ENCODE measurements at places on chromosomes 7 and 10.

DNA sequence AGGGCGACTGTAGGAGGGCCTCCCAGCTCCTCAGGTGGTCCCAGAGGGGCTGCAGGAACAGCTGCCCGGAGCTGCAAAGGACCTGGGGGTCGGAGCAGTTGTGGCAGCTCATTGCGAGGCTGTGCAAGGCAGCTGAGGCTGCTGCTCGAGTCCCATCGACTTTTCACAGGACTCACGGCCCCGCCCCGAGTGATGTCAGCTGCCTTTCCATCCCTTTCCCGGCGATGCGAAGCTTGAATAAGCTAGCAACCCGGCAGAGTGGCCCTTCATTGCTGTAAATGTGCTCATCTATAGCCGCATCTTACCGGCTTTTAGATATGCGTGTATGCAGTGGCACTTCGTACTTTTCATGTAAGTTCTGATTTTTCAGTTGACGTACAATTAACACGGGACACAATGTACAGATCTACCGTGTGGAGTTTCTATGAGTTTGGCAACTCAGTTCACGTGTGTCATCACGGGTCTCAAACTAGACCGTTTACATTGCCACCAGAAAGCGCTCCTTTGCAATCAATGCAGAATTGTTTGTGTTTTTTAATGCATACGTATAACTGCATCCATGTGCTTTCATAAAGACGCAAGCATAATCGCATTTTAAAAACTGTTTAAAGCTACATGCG, at the start of gene CH25H:
Gene CH25H (minus strand): TSS at position 137 of the 620 bp plus-strand sequence. CDS start 25 bp downstream, at position 112.
- peak; percentile 20 for DNase-seq

DNA sequence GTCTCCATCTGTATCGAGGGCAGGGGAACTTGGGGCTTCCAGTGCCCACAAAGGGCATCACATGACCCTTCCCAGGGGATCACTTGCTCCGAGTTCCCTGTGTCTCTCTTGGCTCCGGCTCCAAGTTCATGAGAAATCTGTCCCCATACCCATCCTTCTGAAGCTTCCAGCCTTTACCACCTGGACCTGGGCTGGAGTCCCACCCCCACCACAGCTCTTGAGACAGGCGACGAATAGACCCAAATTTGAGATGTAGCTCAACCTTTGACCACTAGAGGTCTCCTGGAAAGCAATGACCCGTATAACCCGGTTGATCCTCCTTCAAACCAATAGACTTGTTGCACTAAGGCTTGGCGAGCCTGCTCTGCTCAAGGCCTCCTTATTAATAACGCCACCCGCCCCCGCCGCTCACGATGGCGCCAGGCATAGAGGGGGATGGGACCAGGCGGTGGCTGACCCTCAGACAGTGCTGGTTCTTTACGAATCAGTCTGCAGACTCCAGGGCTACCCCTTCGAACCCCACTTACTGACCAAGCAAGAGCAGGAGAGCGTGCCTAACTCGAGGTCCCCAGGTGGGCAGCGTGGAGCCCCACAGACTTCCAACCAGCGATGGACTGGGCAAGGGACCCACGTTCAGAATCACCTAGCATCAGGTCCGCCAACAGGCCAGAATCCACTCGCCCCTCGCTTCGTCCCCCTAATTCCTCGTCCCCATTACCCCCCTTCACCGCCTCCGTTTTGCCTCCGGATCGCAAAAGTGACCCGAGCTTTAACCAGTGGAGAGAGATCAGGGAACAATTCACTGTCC, 4.4 kb upstream of the ARID5B start:
- peak; percentile 12 for DNase-seq

DNA sequence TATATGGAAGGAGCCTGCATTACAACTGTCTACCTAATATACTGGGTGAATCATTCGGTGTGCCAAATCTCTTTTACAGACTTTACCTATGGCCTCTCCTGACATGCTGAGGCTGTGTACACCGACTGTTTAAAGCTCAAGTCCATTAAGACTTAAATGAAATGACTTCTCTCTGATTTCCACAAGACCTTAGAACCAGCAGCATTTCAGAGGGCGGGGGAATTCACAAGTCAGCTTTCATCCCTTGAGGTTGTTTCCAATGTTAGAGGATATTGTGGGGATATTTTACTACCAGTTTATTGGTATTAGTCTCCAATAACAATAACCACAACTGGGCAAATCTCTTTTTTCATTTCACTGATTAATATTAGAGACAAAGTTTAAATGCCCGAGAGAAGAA, 87.1 kb upstream of the IKZF1 start:
- DNase-seq = no peak

DNA sequence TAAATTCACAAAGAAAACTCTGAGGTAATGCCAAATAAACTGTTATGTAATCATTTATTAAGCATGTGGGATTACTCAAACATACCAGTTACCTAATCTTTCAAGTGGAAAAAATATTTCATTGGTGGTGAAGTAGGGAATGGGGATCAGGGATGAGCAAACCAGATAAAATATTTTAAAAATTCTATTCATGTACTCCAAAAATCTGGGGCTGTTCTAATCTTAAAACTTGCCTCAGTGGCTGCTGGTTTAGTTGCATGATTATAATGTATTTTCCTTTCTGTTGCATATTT, 19.5 kb downstream of the LMOD2 start:
- no peak for DNase-seq

GRCh38 chr7:48525736-48526732, 354.8 kb downstream of the ABCA13 start:
- DNase-seq = no peak

DNA sequence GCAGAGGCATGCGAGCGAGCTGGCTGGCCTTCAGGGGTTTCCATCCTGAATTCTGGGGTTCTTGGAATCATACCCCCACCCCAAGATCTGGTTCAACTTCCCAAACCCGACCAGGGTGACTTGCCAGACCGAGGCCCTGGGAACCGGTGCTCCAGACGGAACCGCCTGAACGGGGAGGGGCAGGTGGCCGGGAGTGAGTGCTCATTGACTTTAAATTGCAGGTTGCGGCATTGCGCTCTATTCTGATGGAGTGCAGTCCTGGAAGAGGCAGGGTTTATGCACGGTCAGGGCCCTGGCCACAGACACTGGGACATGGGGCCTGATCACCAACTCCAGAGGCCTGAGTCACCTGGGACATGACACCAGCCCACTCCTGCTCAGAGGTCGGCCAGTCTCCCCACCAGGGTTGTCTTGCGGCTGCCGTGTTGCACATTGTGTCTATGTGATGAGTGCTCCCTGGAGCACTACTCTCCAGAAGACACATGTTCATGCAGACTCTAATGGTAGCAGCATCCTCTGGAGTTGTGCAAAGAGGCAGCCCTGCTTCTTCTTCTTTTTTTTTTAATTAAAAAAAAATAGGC, 5.8 kb upstream of the DDIT4 start:
- DNase-seq = no peak

DNA sequence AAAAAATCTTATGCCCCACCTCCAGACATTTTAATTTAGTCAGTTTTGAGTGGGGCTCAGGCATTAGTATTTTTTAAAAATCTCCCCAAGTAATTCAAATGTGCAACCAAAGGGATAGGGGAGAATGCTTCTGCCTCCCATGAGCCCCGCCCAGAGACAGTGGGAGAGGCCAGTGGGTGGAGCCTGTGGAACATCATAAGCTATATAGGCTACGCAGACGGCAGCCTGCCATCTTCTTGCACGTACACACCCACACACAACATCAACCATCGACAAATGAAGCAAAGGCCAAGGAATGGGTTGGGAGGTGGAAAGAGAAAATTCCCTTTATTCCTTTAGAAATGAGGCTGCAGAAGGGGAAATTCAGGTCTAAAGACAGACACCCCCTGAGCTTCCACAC, 25.2 kb downstream of the CREB3L2 start:
- no peak for DNase-seq

GRCh38 chr10:77849039-77849664, 77.4 kb downstream of the DLG5 start:
- DNase-seq = no peak

- no peak for DNase-seq
Observed at GRCh38 chr7:15905251-15906040, 219.0 kb upstream of the MEOX2 start.

GRCh38 chr10:91883549-91884444, 25.5 kb downstream of the FGFBP3 start:
- DNase-seq = no peak

GRCh38 chr10:107859065-107859464, 694.6 kb upstream of the SORCS1 start:
- DNase-seq = no peak

DNA sequence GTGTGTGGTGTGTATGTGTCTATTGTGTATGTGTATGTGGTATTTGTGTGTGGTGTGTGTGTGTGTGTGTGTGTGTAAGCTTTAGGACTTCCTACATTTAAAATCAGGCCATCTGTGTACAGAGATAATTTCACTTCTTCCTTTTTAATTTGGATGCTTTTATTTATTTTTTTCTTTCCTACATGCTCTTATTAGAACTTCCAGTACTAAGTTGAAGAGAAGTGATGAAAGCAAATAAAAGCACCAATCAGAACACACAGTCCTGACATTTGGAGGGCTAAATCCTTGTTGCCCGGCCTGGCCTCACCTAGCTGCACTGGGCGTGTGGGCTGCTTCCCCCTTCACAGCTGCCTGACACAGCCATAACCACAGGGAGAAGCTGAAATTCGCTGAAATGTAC, 3.8 kb upstream of the MRC1 start:
- DNase-seq = no peak

All from activated T-helper 9 cell treated with anti-CD3 and anti-CD28 coated beads, Interleukin-2, amount 50 U/mL, for 16 hours (primary cell).